Omental fat pad (tissue), 4 donors: ENCODE measurements at places on chromosomes 11 and 22. TPM values are rescaled to one million over a fixed set of nuclear protein-coding genes. Genes with fewer than 3 reads are reported as not detected.
A peak's percentile ranks its signal among the peaks of the same experiment; 100 is the strongest.

GRCh38 chr11:92907671-92908070 lies 61.8 kb upstream of the MTNR1B start:
- no peak for DNase-seq

DNA sequence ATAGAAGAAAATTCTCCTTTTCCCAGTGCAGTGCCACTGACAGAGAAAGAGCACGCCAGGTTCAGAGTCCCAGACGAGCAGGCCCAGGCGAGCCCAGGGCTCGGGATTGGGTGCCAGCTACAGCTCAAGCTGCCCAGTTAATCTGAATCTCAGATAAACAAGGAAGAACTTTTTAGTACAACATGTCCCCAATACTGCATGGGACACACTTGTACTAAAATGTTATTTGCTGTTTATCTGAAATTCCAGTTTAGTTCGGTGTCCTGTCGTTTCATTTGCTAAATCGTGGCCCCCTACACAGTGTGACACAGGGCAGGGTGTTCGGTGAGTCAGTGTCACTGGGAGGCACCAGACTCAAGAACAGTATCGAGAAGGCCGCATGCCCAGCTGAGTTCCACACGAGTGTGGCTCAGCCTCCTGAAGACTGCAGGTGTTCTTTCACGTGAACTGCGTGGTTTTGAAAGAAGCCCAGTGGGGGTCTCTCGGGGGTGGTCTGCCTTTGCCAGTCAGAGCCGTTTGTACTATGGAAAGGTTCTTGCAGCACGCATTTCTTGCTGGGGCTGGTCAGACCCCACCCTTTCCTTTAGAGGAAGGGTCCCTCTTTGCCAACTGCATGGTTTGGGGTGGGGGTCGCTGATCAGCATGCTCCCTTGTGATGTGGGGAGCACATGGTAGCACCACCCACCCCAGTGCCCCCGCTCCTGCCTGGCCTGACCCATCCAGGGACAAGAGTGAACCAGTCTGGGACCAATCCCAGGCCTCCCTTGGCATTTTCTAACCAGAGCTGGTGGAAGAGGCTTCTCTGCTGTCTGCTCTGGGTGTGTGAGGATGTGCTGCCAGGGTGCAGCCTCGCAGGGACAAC lies 115.6 kb upstream of the B3GAT1 start:
- peak; percentile 8 for DNase-seq

DNA sequence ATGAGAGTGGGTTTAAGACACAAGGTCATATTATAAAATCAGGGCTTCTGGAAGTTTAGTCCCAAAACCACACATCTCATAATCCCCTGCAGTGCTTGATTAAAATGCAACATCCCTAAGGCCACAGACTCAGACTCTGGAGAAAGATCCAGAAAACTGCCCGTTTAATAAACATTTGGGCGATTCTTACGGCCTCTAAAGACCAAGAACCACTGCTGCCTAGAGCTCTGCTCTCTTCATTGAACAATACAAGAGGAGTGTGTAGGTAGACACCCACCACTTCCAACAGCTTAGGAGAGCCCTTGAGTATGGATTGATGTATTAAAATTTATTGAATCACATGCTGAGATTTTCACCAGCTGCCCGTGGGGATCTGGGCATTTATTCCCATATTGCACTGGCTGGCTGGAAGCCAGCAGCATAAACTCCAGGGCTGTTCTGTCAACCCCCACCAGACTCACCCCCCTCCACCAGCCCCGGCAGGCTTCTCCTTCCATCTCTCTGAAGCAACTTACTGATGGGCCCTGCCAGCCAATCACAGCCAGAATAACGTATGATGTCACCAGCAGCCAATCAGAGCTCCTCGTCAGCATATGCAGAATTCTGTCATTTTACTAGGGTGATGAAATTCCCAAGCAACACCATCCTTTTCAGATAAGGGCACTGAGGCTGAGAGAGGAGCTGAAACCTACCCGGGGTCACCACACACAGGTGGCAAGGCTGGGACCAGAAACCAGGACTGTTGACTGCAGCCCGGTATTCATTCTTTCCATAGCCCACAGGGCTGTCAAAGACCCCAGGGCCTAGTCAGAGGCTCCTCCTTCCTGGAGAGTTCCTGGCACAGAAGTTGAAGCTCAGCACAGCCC lies 749 bp upstream of the BEST1 start:
- no peak for DNase-seq

- no peak for DNase-seq
These were observed 111.4 kb upstream of the GRAMD1B start for GRCh38 chr11:123318623-123319022.

GRCh38 chr22:42451499-42452145 lies 19.4 kb upstream of the NFAM1 start:
- DNase-seq, result no peak

DNA sequence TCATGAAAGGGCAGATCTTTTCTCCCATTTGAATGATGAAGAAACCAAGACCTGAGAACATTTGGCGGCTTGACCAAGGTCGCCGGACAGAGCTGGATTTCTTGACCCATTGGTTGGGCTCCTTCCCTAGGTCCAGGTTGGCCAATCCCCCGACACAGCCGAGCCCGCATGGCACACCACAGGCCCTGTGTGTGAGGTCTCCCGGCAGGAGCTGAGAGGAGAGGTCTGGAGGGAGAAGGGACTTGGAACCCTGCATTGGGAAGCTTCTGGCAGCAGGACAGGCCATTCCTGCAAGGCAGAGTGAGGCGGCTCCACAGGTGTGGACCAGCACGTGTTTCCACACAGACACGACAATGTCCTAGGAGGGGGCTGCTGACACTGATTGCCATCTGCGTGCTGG lies 98.6 kb upstream of the THY1 start:
- DNase-seq, result no peak

DNA sequence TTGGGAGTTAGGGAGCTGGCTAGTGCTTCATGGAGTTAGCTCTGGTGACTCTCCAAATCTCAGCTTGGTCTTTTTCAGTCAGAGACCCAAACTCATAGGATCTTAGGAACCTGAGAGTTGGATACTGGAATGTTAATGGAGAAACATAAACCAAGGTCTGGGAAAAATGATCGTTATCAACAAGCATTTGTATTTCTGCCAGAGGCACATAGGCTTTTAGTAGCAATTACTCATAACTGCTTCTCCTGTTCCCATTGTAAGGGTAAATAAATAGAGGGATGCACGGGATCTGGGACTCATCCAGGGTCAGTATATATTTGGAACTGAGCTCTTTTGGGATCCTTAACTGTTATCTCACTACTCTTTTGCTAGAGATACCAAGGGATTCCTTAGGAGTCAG lies 4.8 kb downstream of the BARX2 start:
- no peak for DNase-seq

DNA sequence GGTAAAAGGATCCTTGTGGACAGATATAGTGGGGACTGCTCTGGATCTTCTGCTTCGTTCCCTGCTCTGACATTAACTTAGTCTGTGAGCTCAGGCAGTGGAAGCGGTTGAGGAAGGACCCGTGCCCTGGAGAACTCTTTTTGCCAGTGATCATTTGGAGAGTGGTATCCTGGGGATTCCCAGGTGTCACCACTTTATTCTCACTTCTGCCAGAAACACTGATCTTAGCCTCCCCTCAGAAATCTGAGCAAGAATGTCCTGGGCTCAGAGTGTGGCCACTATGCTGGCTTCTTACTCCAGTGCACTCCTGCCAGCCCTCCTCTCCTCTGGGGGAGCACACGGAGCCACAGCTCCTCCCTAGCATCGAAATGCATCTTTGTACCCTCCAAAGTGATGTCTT lies 7.6 kb upstream of the PHOX2A start:
- no peak for DNase-seq

- DNase-seq, result no peak
These were observed 87.5 kb downstream of the ENTHD1 start for GRCh38 chr22:39806109-39806508.

GRCh38 chr11:92626624-92627023 lies 342.8 kb upstream of the MTNR1B start:
- DNase-seq, result no peak

GRCh38 chr11:117421041-117421440 lies 93.4 kb downstream of the CEP164 start:
- no peak for DNase-seq

DNA sequence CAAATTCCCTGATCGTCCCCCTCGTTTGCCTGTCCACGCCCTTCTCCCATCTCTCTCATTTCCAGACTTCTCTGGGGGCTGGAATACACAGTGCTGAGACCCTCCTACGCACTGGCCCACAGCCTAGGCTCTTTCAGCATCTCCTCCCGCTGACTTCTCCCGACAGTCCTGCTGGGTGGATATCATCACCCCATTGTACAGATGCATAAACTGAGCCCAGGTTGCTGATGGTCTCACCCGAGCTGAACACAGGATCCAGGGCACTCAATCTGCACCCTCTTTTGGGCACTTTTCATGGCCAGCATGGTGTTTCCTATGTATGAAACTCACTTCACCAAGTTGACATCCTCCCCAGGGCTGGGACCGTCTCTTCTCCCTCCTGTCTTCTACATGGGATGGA lies 31.7 kb upstream of the PICK1 start:
- no peak for DNase-seq

GRCh38 chr11:120816711-120817110 lies 207.2 kb upstream of the TBCEL start:
- DNase-seq, result no peak

DNA sequence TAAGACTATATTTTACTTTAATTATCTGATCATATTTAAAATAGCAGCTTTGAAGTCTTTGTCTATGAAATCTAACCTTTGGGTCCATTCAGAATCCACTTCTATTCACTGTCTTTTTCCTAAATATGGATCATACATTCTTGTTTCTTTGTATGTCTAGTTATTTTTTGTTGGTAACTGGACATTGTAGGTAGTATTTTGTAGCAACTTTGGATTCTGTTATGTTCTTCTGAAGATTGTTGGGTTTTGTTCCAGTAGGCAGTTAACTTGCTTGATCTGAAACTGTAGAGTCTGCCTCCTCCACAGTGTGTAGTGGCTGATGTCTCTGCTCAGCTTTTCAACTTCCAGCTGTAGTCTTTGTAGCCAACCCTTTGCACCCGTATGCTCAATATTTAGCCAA lies 37.5 kb upstream of the GAL start:
- no peak for DNase-seq

DNA sequence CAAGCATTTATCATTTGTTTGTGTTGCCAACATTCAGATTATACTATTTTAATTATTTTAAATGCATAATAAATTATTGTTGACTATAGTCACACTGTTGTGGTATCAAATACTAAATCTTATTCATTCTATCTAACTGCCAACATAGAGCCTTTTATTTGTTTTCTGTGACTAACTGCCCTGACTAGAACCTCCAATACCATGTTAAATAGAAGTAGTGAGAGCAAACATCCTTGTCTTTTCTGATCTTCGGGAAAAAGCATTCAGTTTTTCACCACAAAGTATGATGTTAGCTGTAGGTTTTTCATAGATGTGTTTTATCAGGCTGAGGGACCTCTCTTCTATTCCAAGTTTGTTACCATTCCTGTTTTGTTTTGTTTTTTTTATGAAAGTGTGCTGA lies 15.2 kb downstream of the TRIM34 start:
- DNase-seq, result no peak

DNA sequence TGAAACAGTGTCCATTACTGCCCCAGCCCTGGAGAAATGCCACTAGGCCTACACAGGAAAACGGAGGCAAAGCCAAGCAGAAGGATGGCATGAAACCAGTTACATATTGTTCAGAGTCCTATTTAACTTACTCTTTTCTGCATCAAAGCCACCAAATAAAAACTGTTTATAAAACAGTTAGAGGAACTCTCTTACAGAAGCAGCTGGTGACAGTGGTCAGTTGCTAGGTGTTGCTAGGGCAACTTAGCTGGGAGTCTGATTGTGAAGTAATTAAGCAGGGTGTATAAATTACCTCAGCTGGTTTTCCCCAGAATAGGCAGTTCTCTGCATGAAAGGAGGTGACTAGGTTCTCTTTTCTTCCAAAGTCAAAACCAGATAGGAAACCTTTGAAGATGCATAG lies 115.6 kb upstream of the ZBED5 start:
- no peak for DNase-seq

- DNase-seq, result no peak
These were observed 134.4 kb downstream of the CSNK2A3 start for GRCh38 chr11:11218629-11218986.

GRCh38 chr11:68206211-68206610 lies 6.9 kb downstream of the KMT5B start:
- no peak for DNase-seq

GRCh38 chr22:19661156-19661555 lies 53.1 kb upstream of the SEPTIN5 start:
- no peak for DNase-seq

- DNase-seq, result no peak
These were observed 29.4 kb upstream of the SLN start for GRCh38 chr11:107741044-107741823.

GRCh38 chr11:109251230-109251629 lies 170.8 kb upstream of the C11orf87 start:
- DNase-seq, result no peak

DNA sequence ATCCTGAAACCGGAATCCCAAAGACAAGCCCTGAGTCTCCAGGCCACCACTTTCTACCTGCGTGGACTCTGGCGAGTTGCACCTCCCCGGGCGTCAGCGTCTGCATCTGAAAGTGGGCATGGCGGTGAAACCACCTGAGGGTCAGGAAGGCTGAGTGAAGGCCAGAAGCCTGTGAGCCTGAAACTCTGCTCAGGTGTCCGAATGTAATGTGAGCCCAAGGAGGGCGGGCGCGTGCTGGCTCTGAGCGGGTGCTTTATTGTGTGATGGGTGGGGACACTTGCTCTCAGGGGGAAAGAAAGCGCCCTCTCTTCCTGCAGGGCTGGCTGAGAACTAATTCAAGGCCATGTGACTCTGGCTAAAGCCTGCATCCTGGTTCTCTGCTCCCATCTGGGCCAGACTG lies 135.6 kb downstream of the ST3GAL4 start:
- DNase-seq, result no peak

GRCh38 chr11:83990160-83990733 lies 704.1 kb upstream of the CCDC90B start:
- DNase-seq, result no peak

The HBB gene
- 1,928 TPM for total RNA-seq

The TTC36 gene
- total RNA-seq, result 3.6 TPM

The CYTH4 gene
- 22.5 TPM for total RNA-seq

The CARD10 gene
- total RNA-seq, result 2.5 TPM

The GPHA2 gene
- total RNA-seq, result not detected

The ANO1 gene
- 1.9 TPM for total RNA-seq

The MPEG1 gene
- total RNA-seq, result 51.1 TPM

The C1QTNF6 gene
- total RNA-seq, result 1.6 TPM

The OR5J2 gene
- not detected for total RNA-seq
